Immature natural killer cell (primary cell): ENCODE measurements at places on chromosomes 5 and 9.
A peak's percentile ranks its signal among the peaks of the same experiment; 100 is the strongest.

- no peak for DNase-seq
These were observed 636.3 kb downstream of the GABRG2 start for GRCh38 chr5:162703914-162704313.

GRCh38 chr5:6712577-6713273 is 507 bp upstream of the TENT4A start:
- peak; percentile 98 for DNase-seq

DNA sequence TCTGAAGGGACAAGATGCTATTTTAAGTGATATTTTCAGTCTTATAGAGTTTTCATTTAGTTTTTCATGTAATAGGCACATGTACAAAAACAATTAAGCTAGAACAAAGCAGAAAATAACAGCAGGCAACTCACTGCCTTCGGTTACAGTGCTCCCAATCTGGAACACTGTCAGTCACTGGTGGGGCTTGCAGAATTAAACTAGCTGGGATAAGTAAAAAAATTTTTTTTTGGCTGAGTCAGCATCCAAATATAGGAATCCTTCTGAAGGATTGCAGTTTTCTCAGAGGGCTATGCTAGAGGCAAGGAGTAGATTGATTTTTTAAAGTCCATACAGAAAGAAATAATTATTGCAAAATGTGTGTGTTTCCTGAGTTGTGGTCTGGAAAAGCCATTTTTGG is 250.2 kb upstream of the RFX3 start:
- DNase-seq = no peak

DNA sequence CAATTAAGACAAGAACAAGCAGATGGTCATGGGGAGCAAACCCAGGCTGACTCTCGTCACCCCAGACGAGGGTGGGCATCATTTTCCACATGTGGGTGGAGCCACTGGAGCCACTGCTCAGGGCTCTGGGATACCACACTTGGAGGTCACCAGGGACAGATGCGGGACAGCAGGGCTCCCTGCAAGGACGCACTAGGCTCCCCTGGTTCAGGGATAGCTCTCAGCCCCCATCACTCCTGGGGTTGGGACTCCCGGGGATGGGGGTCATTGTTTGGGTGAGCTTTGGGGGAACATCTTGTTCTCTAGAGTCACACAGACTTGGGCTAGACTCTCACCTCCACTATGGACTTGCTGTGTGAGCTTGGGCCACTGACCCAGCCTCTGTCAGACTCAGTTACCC is 57.8 kb downstream of the GTF3C4 start:
- DNase-seq = no peak

- no peak for DNase-seq
These were observed 196.1 kb downstream of the ANXA1 start for GRCh38 chr9:73347720-73348119.

DNA sequence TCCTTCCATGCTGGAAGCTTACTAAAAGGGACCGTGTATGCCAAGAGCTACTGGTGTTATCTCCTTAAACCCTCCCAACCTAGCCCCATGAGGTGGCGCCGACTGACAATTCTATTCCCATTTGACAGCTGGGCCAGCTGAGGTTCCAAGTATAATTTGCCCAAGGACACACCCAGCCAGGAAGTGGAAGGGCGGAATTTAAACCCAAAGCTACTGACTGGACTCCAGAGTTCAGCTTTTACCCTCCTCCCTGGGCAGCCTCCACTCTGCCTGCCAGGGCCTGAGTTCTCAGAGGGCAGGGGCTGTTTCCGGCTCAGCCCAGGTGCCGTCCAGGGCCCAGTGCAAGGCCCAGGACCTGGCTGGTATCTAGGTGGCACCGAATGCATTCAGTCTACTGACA is 71.8 kb downstream of the C9orf50 start:
- DNase-seq = no peak

DNA sequence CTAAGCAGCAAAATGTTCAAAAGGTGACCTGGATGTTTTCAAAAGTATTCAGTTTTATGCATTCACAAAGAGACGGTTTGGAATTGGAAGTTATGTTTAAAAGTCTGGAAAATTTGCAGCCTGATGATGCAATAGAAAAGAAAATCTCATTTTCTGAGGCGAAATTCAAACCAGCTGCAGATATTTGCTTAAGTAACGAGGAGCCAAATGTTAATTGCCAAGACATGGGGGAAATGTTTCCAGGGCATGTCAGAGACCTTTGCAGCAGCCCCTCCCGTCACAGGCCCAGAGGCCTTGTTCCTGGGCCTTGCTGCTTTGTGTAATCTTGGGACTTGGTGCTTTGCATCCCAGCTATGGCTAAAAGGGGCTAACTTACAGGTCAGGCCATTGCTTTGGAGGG is 228.2 kb downstream of the MAN2A1 start:
- DNase-seq = no peak

DNA sequence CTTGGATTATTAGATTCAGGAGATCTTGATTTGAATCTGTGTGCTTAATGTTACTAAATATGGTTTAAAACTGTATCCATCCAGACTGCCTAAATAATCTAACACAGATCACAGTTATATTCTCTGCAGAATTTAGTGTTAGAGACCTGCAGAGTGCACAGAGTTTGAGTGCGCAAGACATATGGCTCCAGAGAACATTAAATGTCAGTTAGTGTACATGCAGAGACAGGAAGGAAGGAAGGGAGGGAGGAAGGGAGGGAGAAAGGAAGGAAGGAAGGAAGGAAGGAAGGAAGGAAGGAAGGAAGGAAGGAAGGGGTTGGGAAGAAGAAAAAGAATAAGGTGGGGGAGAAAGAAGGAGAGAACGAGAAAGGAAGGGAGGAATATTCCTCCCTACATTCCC is 210.0 kb upstream of the COX7C start:
- no peak for DNase-seq

- no peak for DNase-seq
These were observed 258.7 kb downstream of the IRX1 start for GRCh38 chr5:3854188-3854821.

DNA sequence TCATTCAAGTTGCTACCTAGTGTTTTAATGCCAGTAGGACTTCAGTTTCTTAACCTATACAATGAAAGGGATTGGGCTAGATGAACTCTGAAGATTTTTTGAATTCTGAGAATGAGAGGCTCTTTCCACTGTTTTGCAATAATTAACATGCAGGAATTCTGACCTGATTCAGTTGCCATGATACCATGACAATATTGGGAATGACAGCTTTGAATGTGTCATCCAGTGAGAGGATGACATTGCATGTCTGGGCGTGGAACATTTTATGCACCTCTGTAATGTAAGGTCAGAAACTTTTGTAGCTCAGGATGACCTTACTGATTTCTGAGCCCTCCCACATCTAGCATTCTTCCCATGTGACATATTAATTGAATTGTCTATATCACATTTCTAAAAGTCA is 30.6 kb upstream of the SPINK5 start:
- DNase-seq = no peak

GRCh38 chr9:133089271-133089671 is 27.5 kb downstream of the CEL start:
- no peak for DNase-seq

GRCh38 chr9:135050072-135050990 is 37.1 kb upstream of the OLFM1 start:
- DNase-seq = no peak

- DNase-seq = no peak
These were observed 226.9 kb downstream of the IRX2 start for GRCh38 chr5:2524620-2525019.

- no peak for DNase-seq
These were observed 142.5 kb downstream of the CDH12 start for GRCh38 chr5:22710660-22711059.

DNA sequence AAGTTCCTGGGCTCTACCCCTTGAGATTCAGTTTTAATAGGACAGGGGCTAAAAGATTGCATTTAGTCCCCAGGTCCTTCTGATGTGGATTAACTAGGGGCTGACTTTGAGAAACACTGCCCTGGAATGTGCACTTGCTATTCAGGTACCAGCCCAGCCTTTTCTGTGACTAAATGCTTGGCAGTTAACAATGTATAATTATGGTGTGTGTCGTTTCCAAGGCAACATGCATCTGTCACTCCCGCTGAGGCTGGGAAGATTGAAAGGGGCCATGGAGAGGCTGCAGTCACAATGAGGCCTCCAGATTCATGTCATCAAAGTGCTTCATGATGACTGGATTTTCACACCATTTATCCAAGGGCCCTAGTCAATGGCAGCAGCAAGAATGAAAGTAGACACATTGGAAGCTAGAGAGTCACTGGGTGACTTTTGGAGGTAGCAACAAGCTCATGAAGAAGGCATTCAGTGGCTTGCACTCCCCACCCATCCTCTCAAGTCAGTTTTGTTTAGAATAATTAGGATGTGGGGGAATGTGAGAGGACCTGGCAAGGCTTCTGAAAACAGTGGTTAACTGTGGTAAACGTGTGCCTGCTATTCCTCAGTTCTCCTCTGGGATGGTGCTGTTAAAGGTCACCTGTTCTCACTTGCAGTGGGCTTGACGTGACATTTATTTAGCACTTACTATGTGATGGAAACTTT is 28.3 kb downstream of the RAI14 start:
- DNase-seq = no peak

GRCh38 chr5:54965806-54966205 is 19.6 kb downstream of the ESM1 start:
- no peak for DNase-seq

DNA sequence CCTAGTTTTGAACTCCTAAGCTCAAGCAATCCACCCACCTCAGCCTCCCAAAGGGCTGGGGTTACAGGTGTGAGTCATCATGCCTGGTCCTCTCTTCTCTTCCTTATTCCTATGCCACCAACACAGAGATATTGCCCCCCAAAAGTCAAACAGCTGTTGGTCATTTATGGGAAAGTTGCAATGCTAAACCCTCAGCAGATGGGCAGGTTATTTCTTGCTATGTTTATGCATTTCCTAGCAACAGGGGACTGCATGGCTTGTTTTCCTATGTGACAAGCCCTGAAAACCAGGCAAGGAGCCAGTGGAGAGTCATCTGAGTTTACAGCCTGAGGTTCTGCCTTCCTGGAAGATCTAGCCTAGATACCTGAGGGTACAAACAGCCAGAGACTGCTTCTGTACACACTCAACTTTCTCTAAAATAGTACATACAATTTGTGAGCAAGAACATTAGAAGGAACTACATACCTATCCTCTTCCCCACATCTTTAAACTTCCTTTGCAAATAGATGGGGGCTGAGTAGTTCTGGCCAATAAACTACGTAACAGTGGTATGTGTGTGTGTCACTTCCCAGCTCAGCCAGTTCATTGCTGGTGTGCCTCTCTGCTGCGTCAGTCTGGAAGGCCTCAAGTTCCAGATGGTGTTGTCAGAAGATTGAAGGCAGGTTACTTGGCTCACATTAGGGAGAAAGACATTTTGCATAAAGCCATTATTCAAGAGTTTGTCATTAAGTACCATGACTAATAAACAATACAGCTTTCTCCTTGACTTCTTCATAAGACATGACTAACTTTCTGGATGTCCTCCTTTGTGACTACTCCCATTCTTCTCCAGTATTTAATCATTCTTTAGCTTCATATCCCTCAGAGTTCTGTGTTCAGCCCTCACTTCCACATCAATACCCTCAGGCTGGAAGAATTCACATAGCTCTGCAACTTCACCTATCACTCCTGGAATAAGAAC is 65.3 kb downstream of the CSNK1A1 start:
- DNase-seq = no peak

- no peak for DNase-seq
These were observed 10.5 kb downstream of the DOCK2 start for GRCh38 chr5:169647566-169647965.

DNA sequence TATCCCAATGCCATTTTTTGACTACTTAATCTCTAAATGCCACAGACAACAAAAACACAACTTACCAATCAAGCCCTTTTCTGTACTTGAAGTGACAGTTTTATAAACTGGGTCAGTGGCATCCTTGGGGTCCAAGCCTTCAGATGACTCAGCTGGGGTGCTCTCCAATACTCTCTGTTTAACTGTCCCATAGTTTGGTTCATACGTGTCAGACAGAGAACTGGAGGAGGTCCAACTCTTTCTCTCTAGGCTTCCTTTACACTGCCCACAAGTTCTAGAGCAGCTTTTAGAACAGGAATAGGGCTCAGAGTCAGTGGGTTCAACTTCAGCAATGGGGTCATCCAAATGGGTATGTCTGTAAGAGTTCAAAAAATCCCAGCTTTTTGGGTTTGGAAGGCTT is 166.9 kb downstream of the CDC42SE2 start:
- DNase-seq = no peak

DNA sequence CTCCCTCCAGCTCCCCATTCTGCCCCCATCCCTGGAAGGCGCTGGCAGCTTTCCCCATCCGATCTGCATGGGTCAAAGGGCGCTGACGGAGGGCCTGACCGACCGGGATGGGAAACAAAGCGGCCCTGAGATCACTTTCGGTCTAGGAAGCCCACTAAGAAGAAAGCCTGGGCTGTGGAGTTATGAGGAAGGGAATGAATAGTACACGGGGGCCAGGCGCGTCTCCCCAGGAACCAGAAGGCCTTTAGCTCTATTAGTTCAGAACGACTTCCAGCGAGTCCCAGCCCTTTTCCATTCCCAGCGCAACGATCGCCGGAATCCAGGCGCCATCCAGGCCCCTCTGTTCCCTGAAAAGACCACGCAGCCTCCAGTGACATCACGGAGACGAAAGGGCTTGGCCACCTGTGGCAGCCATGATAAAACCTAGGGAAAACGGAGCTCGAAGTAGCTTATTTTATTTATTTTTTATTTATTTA is 70.1 kb upstream of the CCDC180 start:
- no peak for DNase-seq

DNA sequence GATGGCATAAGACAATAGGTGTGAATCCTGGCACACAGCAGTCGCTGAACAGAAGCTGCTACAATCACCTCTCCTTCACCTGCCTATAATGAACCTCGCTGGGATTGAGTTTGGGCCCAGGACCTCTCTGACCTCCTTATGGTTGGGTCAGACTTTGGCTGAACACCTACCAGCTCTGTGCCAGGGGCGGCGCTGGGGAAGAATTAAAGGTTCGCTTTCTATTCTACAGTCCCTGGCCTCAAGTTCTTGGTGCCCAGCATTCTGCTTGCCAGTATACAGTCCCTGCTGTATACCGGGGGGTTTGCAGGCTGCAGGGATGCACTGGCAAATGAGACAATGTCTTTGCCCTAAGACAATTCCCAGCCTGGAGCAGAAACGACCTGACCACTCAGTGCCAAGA is 895 bp upstream of the STRBP start:
- DNase-seq = no peak

DNA sequence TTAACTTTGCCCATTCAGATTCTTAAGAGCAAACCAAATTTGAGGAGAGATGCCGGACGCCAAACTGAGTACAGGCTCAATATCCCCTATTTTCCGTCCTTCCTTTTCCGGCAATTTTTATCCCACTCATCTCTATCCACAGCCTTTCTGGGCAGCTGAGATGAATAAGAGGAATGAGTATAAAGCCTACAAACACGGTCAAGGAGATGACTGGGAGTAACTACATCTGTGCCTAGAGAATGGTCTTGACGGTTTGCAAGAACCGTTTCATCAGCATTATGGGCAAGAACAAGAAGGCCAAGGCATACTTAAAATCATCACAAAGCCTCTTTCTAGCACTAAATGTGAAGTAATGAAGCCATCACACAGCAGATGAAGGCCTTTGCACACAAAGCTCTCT is 227.3 kb downstream of the DCP2 start:
- DNase-seq = no peak

GRCh38 chr9:4375424-4376200 is 75.7 kb upstream of the GLIS3 start:
- DNase-seq = no peak

- DNase-seq = no peak
These were observed 194.3 kb upstream of the VLDLR start for GRCh38 chr9:2427120-2427891.
